Stromal cell of bone marrow (primary cell): ENCODE measurements at places on chromosomes 2 and 18.

DNA sequence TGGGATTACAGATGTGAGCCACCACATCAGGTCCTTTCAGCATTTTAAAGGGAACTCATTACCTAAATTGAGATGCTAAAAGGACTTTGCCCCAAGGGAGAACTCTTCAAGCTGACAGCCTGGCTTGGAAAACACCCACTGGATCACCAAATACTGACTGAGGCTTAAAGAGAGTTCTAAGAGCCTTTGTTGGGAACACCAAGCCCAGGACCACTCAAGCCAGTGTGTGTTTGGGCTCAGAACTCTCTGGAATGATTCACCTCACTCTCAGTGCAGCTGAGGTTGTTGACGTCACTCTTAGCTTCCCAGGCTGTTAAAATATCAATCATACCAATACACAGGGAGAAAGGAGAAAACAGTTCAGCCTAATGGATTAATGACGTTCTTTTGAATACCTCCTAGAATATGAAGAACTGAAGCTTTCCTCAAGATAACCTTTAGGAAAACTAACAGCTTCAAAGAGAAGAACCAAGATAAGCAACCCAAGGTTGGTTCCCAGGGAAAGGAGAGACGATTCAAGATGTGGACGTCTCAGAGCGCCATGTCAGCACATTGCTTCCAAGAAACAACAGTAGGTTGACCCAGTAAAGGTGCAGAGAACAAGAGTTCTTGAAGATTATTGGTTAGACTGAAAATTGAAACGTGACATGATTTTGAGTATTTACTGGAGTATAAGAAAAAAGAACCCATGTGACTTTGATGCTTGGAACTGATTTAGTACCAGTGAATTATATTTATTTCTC is 48.0 kb upstream of the MGAT4A start:
- no peak for DNase-seq

- no peak for DNase-seq
These were observed 25.5 kb upstream of the PGAP1 start for GRCh38 chr2:196951973-196952372.

DNA sequence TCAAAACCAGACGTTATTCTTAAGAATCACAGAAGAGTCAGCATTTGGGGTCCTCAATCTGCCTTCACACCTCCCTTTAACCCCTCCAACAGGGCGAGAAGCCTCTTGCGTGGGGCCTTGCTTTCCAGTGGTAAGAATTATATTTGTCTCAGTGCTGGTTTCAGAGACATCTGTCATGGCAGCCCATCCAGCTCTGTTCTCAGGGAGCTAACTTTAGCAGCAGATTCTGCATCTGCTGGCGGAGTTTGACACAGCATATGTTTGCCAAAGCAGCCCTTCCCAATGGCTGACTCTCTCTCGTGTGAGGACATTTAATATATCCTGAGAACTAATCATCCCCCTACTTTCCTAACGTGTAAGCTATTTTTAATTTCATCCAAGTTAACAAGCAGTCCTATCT is 91.5 kb upstream of the BCL11A start:
- no peak for DNase-seq

DNA sequence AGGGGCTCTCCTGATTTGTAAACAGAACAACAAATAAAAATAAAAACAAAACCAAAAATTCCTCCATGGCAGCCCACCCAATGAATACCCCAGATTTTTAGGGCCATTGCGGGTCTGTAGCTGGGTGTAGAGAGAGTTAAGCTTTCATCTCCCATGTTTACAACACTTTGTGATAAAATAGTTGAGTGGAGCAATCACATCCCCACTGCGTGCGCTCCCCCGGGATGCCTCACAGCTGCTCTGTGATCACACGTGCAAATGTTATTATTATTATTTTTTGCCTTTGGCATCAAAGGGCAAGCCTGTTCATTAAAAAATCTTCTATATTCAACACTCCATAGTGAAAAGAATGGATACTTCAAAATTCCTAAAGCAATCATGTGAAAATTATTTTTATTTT is 118.0 kb downstream of the MBP start:
- DNase-seq: no peak

- DNase-seq: no peak
These were observed 1.0 kb downstream of the VSNL1 start for GRCh38 chr2:17541531-17541950.
